Right forelimb (tissue), 1 donor: ENCODE measurements at places on chromosomes 6 and 20.

GRCh38 chr6:161080263-161080970 lies 88.8 kb downstream of the MAP3K4 start:
- DNase-seq: no peak

GRCh38 chr6:121418346-121418745 lies 17.1 kb upstream of the GJA1 start:
- no peak for DNase-seq

GRCh38 chr20:23668477-23668951 lies 20.3 kb downstream of the CST4 start:
- no peak for DNase-seq

DNA sequence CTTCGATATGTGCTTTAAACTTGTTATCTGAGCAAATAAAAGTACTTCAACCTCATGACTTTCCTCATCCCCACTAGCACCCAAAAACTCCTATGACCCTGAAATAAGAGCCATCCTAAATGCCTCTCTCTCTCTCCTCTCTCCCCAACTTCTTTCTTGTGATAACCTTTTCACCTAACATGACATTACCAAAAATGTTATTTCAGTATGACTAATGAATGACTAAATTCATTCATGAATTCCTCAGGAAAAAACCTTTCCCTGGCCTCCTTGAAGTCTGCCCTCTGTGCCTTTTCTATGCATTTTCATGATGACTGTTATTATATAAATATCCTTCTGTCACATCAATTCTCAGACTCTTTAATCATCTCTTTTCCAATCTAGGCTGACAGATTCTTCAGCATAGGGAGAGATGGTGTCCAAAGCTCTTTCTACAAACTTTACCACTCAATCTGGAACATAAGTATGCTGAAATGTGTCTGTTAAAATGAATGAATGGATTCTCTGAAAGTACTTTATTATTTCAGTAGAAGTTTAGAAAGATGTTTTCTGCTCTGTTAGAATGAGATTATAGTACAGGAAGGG lies 114.3 kb upstream of the GGTLC1 start:
- no peak for DNase-seq

DNA sequence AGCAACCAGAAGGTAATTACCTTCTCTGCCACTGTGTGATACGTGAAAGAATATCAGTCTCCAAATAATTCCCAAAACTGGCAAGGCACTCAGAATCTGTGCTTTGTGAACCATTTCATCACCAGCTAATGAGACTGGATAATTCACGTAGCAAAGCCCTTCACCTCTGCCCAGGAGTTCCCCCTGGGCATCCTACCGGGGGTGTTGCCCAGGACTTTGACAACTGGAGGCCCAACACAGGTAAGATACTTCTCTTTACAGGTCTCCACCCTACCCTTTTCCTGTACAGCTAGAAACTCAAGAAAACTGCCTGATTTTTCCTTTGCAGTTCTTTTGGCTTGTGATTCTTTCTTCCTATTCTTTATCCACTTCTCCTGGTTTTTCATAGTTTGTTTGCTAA lies 2.7 kb upstream of the CD24 start:
- DNase-seq: no peak

GRCh38 chr20:910132-910869 lies 5.8 kb downstream of the ANGPT4 start:
- no peak for DNase-seq

GRCh38 chr6:47819461-47819860 lies 37.6 kb downstream of the OPN5 start:
- DNase-seq: no peak

- DNase-seq: no peak
These were observed 36.5 kb downstream of the DZANK1 start for GRCh38 chr20:18430172-18430826.

DNA sequence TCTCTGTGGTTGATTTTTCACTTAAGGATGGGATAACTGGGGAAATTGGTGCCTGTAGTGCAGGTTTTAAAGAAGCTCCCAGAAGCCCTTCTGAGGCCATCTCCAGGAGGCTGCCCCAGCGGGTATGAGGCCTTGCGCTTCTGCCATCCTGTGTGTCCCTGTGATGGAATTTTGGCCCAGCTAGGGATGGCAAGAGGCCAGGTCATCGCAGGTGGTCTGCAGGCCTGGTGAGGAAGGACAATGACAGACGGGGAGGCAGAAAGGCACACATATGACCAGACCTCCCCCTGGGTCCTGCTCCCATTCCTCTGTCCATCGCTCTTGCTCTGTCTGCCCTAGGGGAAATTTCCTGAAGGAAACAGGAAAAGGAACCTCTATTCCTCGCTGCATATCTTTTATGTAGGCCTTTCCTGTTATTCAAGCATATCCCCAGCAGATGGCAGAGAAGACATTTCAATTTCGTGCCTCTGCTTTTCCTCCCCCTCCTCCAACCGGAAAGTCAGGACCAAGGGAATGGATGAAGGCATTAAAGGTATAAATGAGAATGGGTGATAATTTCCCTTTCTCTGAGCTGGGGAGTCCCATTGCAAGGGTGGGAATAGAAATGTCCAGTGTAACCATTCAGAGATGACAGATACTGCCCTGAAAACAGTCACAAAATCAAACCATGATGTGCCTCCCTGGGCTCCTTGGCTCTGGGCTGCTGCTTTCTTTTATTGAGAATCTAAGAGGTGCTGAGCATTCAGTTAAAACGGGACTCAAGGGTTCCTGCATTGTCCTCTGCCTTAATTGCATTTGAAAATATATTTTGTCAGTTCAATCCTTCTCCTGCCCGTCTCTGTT lies 17.6 kb upstream of the HLA-F start:
- DNase-seq: no peak

GRCh38 chr6:116564921-116565872 lies 6.1 kb upstream of the RWDD1 start:
- peak; percentile 55 for DNase-seq

GRCh38 chr6:101534386-101534785 lies 140.9 kb downstream of the GRIK2 start:
- no peak for DNase-seq

DNA sequence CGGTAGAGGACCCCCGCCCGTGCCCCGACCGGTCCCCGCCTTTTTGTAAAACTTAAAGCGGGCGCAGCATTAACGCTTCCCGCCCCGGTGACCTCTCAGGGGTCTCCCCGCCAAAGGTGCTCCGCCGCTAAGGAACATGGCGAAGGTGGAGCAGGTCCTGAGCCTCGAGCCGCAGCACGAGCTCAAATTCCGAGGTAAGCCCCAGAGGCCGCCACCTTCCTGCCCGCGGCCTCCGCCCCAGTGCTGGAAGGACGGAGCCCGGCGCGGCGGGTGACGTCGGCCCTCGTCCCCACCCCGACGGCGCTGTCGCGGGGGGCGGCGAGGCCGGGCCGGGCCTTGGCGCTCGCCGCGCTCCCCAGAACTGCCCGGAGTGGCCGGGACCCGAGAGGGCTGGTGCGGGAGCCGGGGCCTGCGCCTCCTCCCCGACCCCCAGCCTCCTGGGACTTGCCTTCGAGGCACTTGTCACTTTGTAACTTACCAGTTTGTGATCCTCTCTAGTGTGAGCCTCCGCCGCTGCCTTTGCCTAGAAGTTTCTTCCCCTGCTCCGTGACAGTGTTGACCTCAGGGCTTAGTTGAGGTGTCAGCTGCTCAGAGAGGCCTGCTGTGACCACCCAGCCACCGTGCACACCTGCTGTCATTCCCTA lies 417 bp downstream of the VAPB start:
- DNase-seq: no peak

DNA sequence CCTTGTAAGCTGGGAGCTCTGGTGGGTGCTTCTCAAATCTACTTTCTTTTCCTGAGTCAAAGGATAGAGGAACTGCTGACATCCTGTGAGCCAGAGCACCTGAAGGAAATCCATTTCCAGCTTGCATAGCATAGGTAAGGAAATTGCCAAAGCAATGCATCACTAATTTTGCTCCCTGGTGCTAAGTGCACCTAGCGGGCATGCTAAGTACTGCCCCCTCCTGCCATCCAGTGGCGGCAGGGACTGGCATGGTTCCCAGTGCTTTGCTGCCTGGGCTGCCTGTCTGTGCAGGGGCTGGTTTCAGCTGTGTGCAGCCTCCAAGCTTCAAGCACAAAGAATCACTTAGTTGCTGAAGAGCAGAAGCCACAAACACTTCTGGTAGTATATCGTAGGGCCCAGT lies 63.9 kb downstream of the FARS2 start:
- DNase-seq: no peak

GRCh38 chr6:112348334-112348874 lies 1.3 kb downstream of the RFPL4B start:
- DNase-seq: no peak

GRCh38 chr20:61682996-61683681 lies 382.5 kb downstream of the TAF4 start:
- no peak for DNase-seq

- no peak for DNase-seq
These were observed 18.7 kb downstream of the ZNF451 start for GRCh38 chr6:57108691-57109090.

DNA sequence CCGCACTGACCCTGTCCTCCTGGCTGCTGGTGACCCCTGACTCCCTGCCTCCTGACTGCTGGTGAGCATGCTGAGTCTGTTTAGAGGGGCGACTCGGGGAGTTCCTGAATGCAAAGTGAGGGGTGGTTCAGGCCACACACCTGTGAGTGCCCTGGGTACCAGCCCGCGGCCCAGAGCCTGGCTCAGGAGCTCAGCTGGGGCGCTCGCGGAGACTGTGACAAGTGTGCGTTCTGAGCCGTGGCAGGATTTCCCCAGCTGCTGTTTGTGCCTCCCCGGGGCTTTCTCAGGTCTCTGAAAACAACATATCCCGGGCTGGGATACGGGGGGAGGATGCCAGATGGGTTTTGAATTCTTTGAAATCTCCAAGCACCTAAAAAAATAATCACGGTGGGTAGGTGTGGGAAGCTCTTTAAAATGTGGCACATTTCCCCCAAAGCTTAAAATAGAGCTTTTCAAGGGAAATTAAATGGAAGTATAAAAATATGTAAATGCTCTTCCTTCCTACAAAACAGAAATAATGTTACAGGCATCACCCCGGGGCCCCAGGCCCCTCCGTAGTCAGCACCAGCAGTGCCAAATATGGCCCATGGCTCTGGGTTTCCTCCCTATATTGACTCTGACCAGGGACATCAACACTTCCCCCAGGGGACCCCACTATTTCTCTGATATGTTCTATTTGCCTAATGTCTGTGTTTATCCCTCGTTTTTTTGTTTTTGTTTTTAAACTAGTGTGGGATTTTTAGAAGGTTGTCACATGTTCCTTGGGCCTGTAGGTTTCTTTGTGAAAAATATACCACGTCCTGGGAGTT lies 49.9 kb upstream of the TAGAP start:
- no peak for DNase-seq

- peak; percentile 56 for DNase-seq
These were observed 18.8 kb downstream of the EFCAB8 start for GRCh38 chr20:32877507-32877906.

DNA sequence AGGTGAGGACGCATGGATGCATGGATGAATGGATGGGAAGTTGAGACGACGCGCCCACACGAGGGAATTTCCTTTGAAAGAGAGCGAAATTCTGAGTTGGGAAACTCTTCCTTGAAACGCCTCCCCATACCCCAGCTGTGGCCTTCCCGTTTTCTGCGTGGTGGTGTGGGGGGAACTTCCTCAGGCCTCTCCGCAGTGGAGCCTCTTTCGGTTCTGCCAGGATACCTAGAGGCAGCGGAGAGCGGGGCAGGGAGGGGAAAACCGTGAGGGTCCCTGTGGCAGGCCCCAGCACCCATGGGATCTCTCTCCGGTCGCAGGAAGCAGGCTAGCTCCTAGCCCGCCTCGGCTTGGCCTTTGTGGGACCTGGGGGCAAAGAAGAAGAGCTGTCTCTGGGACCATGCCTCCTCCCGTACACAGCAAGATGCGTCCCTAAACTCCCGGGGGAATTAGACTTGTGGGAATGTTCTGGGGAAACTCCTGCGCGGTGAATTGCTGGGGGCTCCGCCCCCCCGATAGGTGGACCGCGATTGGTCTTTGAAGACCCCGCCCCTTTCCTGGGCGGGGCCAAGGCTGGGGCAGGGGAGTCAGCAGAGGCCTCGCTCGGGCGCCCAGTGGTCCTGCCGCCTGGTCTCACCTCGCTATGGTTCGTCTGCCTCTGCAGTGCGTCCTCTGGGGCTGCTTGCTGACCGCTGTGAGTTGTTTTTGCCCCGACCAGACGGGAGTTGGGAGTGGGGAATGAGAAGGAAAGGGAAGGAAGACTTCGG lies at the start of gene CD40:
Gene CD40, plus strand, starts transcription at position 611 of the 764 bp plus-strand sequence. Its CDS starts 30 bp downstream, at position 641.
- DNase-seq: no peak

- DNase-seq: no peak
These were observed 212.2 kb upstream of the FOXA2 start for GRCh38 chr20:22796469-22797077.

DNA sequence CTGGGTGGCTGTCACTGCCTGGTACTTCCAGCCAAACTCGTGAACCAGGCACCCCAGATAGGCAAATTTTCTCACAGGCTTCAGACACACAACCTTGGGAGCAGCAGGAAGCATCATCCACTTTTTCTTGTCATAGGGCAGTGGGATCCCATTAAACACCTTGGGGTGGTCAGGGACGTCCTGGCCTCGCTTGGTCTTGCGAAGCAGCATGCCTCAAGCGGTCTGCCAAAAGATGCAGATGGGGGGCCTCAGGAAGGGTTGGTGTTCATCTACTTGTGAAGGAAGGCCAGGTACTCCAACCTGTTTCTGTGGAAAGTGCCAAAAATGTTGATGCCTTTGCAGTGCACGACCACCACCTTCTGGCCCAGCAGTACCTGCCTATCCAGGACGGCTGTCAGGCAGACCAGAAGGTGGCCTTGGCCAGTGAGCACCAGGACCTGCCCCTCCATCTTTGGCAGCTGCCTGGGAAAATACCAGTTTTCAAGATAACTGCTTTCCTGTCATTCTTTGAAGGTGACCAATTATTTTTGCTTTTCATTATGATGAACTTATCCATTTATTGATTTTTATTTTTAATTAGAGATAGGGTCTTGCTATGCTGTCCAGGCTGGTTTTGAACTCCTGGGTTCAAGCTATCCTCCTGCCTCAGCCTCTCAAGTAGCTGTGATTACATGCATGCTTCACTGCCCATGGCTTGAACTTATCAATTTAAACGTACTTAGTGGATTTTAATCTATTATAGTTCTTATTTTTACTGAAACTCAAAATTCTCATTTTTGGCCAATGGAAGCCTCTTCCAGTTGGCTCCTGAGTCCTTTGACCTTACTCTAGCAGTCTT lies 80.1 kb downstream of the MAN1A1 start:
- DNase-seq: no peak

DNA sequence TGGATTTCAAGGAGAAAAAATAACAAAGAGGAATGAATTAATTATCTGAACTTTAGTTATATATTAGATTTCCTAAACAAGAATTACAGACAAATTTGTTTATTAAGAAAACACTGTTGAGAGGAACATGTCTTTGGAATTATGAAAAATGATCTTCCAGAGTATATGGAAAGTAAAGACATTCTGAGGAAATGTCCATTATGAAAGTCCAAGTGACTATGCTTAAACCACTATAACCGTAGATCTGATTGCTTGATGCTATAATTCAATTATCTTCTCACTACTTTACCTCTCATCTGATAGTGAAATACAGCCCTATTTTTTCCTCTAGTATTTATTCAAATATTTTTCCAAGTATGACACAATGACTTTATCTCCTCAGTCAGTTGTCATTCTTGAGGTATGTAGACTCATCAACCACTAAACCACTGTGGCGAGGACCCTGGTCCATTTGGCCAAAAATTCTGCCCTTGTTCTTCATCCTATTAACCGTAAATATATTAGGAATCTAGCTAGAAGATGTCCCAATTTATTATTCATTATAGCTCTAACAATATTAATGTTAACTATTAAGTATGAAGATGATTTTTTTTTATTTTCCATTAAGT lies 37.3 kb upstream of the AHI1 start:
- no peak for DNase-seq
